ENCODE measurements at places on chromosomes 6 and 20.

DNA sequence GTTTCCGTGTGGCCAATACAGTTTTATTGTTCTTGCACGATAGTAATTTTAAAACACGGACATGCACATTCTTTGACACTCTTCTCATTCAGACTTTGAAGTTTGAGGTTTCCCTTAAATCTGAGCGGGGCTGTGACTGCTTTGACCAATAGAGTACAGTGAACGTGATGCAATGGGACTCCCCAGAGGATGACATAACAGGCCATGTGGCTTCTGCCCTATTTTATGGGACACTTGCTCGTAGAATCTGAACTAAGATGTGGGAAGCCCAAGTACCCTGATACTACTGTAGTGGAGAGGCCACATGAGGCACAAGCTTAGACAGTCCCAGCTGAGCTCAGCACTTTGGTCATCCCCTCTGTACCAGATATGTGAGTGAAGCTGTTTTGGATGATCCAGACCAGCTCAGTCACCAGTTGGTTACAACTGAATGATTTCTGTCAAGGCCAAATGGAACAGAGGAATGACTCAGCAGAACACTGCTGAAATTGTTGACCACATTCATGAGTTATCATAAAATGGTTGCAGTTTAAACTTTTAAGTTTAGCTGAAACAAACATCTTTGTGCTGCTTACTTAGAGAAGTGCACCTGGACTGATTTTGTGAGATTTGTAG, 279.4 kb downstream of the RFPL4B start:
- no peak for DNase-seq

- DNase-seq: no peak
Measured at GRCh38 chr6:98830146-98830545, 4.2 kb upstream of the POU3F2 start.

DNA sequence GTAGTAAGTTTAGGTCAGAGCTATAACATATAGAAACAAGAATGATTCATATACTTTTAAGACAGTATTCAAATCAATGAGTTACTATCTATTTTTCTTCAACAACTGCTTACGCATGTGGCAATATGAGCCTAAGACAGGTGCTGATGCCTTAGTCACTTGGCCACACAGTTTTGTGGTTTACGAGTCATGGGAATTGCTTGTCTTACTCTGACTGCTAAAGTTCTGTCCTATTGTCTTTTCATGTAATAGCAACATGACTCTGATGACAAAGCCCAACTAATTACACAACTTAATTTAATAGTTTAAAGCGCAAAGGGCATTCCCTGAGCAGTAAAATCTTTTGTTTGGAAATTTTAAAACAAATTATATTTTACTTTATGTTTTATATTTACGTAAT, 159.3 kb upstream of the CENPW start:
- DNase-seq: no peak

- DNase-seq: no peak
Measured at GRCh38 chr6:166877906-166878305, 78.4 kb downstream of the RNASET2 start.

DNA sequence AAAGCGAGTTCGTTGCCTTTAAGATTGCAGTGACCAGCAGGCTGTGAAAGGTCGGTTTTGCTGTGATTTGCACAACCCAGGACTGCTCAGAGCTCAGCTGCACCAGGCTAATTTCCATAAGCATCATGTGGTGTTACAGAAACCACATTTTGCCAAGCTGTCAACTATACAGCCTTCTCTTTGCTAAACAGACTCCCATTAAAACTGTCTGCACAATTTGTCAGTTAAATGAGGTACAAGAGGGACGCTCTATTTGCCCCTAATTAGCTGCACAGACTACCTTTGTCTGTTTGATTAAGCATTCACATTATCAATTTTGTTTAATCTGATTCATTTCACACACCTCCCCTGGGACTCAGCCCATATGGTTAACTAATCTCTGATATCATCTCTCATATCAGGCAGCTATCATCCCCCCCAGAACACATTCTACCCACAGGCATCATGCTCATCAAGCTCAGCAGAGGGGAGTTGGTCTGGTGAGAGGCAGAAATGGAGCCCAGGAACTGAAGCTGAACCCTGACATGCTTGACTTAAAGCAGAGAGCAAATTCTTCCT, 62.1 kb downstream of the OLIG3 start:
- DNase-seq: no peak

GRCh38 chr6:14871221-14871620, 374.6 kb upstream of the JARID2 start:
- no peak for DNase-seq

GRCh38 chr6:144429753-144430152, 144.6 kb downstream of the UTRN start:
- DNase-seq: no peak

- no peak for DNase-seq
Measured at GRCh38 chr6:87237804-87238203, 82.4 kb downstream of the ZNF292 start.

GRCh38 chr20:45935416-45936046, 1.0 kb downstream of the PCIF1 start:
- DNase-seq: no peak

DNA sequence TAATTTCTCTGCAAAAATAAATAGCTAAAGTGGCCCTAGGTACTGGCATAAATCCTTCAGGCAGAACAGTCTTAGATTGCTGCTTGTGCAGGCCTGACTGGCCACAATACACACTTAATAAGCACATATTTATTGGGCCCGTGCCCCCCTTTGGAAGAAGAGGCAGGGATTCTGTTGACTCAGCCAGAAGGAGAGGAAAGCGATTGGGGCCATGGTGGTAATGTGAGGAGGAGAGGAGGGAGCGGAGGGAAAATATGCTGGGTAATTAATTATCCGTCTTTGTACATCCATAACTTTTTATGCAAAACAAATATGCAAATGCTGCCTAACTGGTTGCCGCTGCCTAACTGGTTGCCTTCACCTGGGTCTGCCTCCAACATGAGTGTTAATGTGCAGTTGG, 36.2 kb downstream of the CD40 start:
- DNase-seq: no peak

DNA sequence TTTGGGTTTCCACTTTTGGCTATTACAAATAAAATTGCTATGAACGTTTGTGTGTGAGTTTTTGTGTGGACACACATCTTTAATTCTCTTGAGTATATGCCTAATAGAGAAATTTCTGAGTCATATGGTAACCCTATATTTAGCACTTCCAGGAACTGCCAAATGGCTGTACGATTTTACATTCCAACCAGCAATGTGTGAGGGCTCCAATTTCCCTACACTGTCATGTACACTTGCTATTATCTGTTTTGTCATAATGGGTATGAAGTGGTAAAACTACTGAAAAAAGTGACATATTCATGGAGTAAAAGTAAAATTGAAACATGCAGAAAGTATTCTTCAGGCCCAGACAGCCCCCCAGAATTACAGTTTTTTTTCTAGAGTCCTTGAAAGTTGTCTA, 59.6 kb upstream of the ESR1 start:
- DNase-seq: no peak

- no peak for DNase-seq
Measured at GRCh38 chr20:15889514-15890256, 683.6 kb downstream of the KIF16B start.

GRCh38 chr6:45613656-45614055, 235.9 kb upstream of the SUPT3H start:
- DNase-seq: no peak

- no peak for DNase-seq
Measured at GRCh38 chr20:49285233-49285668, 7.4 kb upstream of the ZNFX1 start.

GRCh38 chr6:70241991-70242420, 60.9 kb downstream of the COL9A1 start:
- no peak for DNase-seq

GRCh38 chr6:24749297-24749696, 25.4 kb upstream of the GMNN start:
- no peak for DNase-seq

GRCh38 chr6:42190554-42191183, 4.1 kb downstream of the GUCA1B start:
- no peak for DNase-seq

DNA sequence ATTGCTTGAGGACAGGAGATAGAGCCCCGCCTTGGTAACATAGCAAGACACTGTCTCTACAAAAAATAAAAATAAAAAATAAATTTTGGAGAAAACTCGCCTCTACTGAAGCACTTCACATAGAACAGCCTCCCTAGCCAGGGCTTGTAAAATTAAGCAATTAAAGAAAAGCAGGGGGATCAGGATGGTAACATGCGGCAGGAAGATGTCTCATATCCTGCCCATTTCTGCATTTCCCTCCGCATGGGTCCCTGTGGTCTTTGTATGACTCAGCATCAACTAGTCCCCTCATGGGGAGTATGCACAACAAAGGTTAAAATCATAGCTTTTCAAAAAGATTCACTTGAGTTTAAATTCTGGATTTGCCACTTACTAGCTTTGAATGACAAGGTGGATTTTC, 379.0 kb downstream of the EPHA7 start:
- DNase-seq: no peak

- DNase-seq: no peak
Measured at GRCh38 chr6:43229803-43230620, 731 bp upstream of the DNPH1 start.

DNA sequence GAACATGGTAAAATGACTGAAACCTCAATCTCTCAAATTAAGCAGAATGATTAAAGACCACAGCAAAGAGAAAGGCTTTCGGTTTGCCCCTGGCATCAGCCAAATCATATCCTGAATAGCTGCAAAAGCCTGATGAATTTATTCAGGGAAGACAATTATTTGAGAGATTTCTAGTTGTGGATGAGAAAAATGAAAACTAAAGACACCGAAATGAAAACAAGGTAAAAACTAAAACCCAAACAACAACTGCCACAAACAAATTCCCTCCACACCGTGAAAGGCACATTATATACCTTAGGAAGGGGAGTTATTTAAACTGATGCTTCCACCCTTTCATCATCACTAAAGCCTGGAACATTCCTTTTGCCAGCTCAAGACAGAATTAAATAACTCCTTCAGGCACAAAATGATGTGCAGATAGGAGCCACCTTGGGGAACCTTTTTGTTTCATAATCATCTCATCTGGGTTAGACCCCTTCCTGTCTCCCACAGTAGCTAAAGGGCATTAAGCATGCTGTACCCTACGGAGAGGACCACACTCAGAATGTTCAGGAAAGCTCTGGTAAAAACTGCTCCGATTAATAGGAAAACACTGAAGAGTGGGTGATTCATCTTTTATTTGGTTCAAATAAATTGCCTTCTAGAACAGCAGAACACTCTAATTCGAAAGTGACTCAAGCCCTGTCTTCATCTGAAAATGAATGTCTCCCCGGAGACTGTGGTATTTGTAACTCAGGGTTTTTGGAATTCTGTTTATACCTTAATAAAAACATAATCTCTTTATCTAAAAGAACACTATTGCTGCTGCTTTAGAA, 9.1 kb upstream of the ANKRD60 start:
- no peak for DNase-seq

DNA sequence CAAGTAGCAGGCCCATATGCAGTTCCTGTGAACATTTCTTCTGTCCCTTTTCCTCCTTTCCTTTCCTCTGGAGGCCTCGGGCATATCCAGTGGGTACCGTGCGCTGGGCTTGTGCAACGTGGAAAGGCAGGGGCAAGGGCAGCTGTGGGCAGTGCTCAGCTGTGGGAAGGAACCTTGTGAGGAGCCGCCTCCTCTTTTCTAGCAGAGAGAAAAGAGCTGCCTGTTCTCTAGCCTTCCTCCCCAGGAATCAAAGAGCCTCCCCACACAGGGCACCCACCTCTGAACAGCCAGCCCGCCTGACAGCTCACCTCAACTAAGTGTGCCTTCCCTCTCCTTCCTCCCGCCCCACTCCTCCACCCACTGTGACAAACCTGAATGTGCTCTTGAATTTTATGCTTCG, 143.3 kb upstream of the HDDC2 start:
- no peak for DNase-seq
